ENCODE measurements at places on chromosomes 11 and 22.
A peak's percentile ranks its signal among the peaks of the same experiment; 100 is the strongest.

- no peak for ATAC-seq
Observed at GRCh38 chr22:25888399-25889054, 146.5 kb downstream of the MYO18B start.

- no peak for ATAC-seq
Observed at GRCh38 chr11:109978895-109979294, 114.3 kb upstream of the ZC3H12C start.

- no peak for ATAC-seq
Observed at GRCh38 chr22:35995348-35995747, 33.3 kb downstream of the RBFOX2 start.

- ATAC-seq = no peak
Observed at GRCh38 chr22:49008682-49009235, 818.9 kb downstream of the BRD1 start.

DNA sequence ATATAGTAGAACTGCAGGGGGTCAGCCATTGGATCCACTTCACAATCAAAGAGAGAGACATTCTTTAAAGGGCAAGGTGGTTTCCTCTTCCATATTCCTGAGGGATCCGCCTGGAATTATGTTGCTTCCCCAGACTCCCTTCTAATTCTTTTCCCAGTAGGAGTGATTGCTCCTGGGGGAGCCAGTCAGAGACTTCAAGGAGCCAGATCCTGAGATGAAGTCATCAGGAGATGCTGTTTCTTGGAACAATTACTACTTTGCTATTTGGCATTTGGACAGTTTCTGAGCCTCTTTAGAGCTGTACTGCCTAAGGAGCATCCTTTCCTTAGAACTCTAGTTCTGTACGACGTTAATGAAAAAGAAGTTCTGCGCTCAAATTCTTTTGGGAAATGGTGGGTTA, 1.9 kb upstream of the OR9Q2 start:
- ATAC-seq = no peak

- ATAC-seq = no peak
Observed at GRCh38 chr11:87081358-87081757, 43.6 kb downstream of the TMEM135 start.

DNA sequence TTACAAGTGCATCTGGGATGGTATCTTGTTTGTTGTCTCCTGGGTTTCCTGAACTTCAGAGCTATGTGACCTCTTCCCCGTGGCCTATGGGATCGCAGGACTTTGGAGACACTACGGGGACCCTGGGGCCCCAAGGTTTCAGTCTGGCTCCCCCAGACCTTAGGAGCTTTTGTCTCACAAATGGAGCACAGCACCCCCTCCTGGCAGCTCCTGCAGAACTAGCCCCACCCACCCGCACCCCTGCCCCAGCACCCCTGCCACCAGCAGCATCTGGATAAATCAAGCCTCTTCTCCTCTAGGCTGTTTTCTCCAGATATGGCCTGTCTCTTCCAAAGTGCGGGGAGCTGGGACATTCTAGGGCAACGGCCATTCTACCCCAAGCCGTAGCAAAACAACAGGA, 10.4 kb downstream of the RCOR2 start:
- ATAC-seq = no peak

GRCh38 chr11:108872781-108873291, 208.0 kb downstream of the DDX10 start:
- ATAC-seq = no peak

GRCh38 chr11:134591338-134591737, 179.3 kb upstream of the B3GAT1 start:
- no peak for ATAC-seq

GRCh38 chr11:118530683-118531596, at the start of gene TMEM25:
Gene TMEM25, plus strand, starts transcription at chr11:118531192. Its CDS starts 610 bp downstream, at chr11:118531802.
- peak; percentile 89 for ATAC-seq

DNA sequence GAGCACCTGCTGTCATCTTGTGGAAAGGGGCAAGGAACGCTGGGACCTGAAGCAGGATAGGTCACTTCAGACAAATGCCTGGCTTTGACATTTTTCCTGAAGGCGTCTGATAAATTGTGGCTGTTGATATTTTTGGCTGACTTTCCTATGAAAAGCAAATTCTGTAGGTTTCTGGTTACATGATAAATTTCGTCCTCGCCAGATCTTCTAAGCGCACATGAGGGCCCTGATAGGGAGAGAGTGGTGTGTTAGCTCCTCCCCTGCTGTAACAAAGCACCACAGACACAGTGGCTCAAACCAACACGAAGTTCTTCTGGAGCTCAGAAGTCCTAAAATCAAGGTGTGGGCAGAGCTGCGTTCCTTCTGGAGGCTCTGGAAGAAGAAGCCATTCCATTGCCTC, 19.6 kb downstream of the APOL4 start:
- ATAC-seq = no peak

DNA sequence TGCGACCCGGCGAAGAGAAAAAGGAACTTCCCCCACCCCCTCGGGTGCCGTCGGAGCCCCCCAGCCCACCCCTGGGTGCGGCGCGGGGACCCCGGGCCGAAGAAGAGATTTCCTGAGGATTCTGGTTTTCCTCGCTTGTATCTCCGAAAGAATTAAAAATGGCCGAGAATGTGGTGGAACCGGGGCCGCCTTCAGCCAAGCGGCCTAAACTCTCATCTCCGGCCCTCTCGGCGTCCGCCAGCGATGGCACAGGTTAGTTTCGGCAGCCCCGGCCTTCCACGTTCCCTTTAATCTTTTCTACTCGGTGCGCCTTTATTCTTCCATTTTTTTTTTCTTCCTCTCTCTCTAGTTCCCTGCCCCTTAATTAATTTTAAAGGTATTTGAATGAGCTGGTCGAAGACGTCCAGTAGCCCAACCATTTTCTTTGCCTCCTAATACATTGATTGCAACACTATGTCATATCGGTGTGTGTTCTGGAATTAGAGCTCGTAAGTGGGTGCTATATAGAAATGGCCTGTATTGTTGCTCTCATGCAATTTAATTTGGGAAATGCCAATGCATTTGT, 537 bp downstream of the EP300 start:
- ATAC-seq = no peak

DNA sequence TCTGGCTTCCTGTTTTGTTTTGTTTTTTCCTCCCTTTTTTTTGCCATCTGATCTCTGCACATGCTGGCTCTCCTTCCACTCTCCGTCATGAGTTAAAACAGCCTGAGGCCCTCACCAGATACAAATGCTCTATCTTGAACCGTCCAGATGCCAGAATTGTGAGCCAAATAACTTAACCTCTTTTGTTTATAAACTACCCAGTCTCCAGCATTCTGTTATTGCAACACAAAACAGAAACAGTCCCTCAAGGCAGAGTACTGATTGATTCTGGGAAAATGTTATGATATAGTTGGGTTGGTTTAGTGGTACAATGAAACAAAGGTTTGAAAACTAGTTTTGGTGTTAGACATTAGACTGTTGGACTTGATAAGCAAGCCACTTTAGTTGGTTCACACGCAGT, 1390.0 kb upstream of the RAG2 start:
- ATAC-seq = no peak

DNA sequence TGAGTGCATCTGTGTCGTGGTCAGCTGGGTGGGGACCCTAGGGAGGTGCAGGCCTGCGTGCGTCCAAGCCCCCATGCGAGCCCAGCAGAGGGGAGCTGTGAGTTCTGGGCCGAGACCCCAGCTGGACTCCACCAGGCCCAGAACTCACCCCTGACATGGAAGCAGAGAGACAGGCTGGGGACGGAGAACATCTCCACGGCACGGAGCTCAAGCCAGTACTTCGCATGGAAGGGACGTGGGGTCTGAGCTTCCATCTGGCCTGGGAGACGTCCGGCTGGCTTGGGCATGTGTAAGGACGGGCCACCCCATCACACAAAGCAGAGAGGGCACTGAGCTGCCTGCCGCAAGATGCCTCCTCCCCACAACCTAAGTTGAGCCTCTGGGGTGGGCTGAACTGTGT, 422.4 kb downstream of the CTTN start:
- ATAC-seq = no peak

- no peak for ATAC-seq
Observed at GRCh38 chr11:134047586-134047999, 21.3 kb upstream of the JAM3 start.

DNA sequence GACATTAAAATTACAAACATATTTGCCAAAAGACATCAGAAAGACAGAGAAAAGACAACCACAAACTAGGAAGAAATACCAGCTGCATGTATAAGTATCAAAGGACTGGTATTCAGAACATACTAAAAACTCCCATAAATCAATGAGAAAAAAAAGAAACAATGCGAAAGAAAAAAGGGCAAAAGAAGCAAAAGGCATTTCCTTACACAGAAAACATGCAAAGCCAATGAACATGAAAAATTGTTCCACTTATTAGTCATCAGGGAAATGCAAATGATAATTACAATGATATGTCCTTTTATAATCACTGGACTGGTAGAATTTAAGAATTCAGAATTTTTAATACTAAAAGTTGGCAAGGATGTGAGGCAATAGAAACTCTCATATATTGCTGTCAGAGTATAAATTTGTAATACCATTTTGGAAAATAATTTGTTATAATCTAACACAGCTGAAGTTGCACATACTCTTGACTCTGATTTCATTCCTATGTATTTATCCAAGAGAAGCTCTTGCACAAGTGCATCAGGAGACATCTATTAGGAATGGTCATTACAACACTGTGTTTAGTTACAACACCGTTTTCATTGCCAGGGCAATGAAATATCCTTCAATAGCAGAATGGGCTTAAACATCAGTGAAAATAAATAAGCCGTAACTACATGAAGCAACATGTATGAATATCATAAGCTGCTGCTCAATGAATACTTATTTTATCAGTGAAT, 279.7 kb downstream of the SWAP70 start:
- ATAC-seq = no peak

DNA sequence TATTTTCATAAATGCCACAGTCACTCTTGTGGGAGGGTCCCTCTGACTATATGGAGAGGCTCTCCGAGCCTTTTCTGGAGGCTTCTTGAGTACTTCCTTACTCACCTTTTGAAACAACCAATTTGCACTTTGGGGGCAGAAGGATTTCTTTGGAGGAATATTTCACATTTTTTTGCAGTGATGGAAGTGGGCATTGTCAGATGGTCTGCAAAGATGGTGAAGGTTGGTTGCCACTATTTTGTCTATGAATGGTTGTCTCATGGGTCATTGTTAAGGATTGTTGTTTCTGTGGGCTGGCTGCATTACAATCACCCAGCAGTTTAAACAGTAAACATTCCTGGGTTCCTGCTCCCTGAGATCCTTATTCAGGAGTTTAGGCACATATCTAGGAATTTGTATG, 388.2 kb downstream of the TMEM135 start:
- no peak for ATAC-seq

GRCh38 chr11:73206801-73207200, 11.3 kb upstream of the P2RY2 start:
- no peak for ATAC-seq
